ENCODE measurements at places on chromosomes 5 and 9. TPM values are rescaled to one million over a fixed set of nuclear protein-coding genes. Genes with fewer than 3 reads are reported as not detected.

The SLC34A3 gene
- total RNA-seq, result 0.07 TPM

The FOXI1 gene
- not detected for total RNA-seq

The NR5A1 gene
- 0.09 TPM for total RNA-seq

The CCDC192 gene
- not detected for total RNA-seq

The PRRC1 gene
- 52.3 TPM for total RNA-seq

The BASP1 gene
- total RNA-seq, result 240 TPM

The GOLPH3 gene
- total RNA-seq, result 75.5 TPM

The PCDHGB1 gene
- total RNA-seq, result 1.7 TPM

The HRH2 gene
- total RNA-seq, result 0.38 TPM

The PCDH1 gene
- total RNA-seq, result 3.4 TPM

The HSPB3 gene
- not detected for total RNA-seq

The PCDHGB5 gene
- 2.4 TPM for total RNA-seq

The SLC25A2 gene
- not detected for total RNA-seq

The FBXW5 gene
- 91.7 TPM for total RNA-seq

The TAF11L10 gene
- total RNA-seq, result not detected

The CDC14B gene
- total RNA-seq, result 13.7 TPM

The PDCD1LG2 gene
- total RNA-seq, result 0.30 TPM

The TAF11L5 gene
- total RNA-seq, result not detected

The SMIM33 gene
- total RNA-seq, result not detected
